ENCODE measurements at places on chromosomes 4 and X.

DNA sequence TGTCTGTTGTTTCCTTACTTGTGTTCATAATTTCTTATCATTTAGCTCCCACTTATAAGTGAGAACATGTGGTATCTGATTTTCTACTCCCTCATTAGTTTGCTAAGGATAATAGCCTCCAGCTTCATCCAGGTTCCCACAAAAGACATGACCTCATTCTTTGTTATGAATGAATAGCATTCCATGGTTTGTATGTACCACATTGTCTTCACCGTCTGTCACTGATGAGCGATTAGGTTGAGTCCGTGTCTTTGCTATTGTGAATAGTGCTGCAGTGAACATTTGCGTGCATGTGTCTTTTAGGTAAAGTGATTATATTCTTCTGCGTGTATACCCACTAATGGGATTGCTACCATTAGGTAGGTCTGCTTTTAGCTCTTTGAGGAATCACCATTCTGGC, 624.3 kb upstream of the EPHA5 start:
- no peak for DNase-seq

DNA sequence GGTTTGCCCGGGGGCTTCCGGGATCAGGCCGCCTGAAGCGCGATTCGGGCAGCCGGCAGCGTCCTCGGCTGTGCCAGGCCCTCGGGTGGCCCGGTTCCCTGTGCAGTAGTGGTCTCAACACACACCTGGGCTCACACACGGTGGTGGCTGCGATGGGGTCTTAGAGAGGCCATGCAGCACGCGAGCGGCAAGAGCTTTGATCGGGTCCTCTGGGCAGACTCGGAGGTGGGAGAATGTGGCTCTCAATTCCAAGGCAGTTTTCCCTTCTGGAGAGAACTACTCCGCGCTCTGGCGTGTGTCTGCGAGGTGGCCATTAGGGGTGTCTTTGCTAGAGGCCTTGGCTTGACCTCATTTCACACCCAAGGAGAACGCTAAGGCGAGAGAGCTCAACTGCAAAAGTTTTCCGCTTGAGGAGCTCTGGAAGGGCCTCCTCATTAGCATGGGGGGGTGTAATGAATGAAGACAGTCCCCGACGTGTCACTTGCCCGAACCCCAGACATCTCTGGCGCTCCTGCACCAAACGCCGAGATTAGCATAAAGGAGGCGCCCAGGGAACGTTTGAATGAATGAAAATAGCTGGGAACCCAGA, 771 bp upstream of the RBPJ start:
- no peak for DNase-seq

GRCh38 chrX:3655181-3655580, 58.3 kb downstream of the PRKX start:
- DNase-seq: no peak

DNA sequence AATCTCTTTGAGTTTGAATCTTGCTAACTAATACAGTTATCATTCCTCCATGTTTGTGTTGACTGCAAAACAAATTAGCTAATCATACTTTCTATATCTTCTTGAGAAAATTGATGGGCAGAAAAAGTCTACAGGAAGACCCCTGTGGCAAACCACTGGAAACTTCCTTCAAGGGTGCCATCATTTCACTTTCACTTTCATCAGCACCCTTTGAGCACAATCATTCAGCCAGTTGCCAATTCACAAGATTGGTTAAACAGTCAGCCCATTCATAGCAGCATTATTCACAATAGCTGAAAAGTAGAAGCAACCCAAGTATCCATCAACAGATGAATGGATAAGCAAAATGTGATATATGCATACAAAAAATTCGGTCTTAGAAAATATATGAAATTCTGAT, 101.5 kb downstream of the CCDC160 start:
- DNase-seq: no peak

GRCh38 chrX:1449036-1449822, 3.5 kb downstream of the ASMTL start:
- no peak for DNase-seq

- peak; percentile 1 for DNase-seq
These were observed 98.5 kb downstream of the ADGRA3 start for GRCh38 chr4:22417408-22417807.

DNA sequence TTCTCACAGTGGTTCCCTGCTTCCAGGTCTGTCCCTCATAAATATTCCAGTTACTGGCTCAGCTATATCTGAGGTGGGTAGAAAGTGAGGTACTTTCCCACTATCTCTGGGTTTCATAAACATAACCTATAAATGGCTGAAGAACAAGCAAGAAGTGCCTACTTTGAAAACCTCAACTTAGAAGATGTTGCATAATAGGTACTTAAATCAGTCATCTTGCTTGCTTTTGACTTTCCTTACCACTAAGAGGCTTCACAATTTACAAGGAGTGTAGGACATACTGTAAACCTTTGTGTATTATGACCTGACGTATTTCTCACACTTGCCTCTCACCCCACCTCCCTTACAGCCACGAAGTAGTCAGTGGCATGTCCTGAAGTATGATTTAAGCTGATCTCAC, 145.9 kb downstream of the PCDH19 start:
- DNase-seq: no peak

- no peak for DNase-seq
These were observed 920 bp downstream of the HTT-AS start for GRCh38 chr4:3073158-3074077.

- no peak for DNase-seq
These were observed 21.5 kb upstream of the ENPEP start for GRCh38 chr4:110454441-110454840.

DNA sequence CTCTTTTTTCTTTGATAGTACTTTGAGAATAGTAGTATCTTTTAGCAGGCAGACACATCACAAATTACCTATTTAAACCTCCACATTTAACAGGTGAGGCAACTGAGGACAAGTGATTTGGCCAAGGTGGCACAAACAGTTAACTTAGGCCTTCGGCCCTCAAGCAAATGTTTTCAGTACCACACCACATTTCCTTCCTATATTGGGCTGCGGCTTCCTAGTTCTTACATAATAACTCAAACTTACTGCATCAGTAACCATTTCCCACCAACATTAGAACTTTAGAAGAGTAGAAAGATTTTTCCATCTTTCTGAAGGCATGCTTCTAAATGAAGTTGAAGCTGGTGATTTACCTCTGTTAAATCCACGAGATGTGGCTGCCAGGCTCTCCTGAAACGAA, 63.2 kb upstream of the SLC4A4 start:
- DNase-seq: no peak

- DNase-seq: peak; percentile 75
These were observed 130.2 kb downstream of the GASK1B start for GRCh38 chr4:158042591-158043030.

DNA sequence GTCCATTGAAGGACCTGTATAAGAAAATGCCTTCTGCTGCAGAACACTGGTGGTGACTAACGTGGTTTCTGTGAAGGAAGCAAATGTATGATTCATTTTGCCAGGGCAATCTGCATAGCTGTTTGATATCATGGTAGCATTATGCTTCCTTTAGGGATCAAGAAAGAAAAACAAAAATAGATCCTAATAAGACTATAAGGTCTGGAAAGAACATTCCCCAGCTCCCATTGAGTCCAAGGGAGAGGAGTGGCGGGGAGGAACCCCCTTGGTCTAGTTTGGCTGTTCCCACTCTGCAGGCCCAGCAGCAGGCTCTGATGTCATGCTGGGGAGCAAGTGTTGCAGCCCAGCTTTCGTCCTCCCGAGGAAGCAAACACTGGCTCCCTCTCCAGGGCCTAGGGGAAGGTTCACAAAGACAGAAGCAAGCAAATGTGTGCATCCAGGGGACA, 154.5 kb upstream of the GALNT7 start:
- DNase-seq: peak; percentile 85

DNA sequence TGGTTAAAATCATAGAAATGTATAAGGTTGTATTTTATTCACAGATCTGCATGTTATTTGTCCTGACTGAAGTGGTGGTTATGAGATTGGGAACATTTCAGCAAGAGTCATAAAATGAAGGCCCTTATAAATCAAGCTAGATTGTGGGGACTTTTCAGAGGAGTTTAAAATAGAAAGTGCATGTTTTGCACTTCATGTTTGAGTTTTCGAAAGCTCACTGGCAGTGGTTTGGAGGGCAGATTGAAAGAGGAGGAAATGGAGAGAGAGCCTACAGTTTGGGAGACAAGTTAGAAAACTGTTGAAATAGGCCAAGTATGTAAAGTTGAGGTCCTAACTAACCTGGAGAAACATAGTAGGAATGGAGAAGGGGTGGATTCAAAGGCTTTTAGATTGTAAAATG, 124.9 kb downstream of the KDM6A start:
- DNase-seq: no peak

- DNase-seq: no peak
These were observed 220.1 kb upstream of the STK26 start for GRCh38 chrX:131802836-131803626.

- DNase-seq: peak; percentile 93
These were observed 159.3 kb downstream of the PALLD start for GRCh38 chr4:168656055-168656660.

- no peak for DNase-seq
These were observed 22.8 kb upstream of the HSPA4L start for GRCh38 chr4:127759228-127759820.

- no peak for DNase-seq
These were observed 54.4 kb upstream of the KLF3 start for GRCh38 chr4:38609614-38610013.

DNA sequence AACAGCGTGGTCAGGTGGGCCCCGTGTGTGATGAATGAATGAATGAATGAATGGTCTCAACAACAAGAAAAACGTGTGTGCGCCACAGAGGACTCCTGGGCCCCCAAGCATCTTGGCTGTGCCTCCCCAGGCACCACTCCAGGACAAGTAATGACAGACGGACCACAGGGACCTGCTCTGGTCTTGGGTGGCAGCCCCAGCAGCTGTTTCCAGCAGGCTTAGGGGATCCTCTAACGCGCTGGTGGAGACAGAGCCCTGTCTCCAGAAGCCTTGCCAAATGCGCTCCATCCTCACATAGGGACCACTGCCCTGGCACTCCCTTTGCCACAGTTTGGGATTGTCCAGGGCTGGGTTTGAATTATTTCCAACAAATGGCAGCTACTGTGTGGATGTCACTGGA, 39.1 kb downstream of the PSAPL1 start:
- DNase-seq: no peak

- DNase-seq: no peak
These were observed 134.2 kb downstream of the CAMK2D start for GRCh38 chr4:113627321-113627720.

GRCh38 chr4:94536649-94537469, 85.1 kb downstream of the PDLIM5 start:
- DNase-seq: peak; percentile 41

GRCh38 chr4:46586566-46586965, 196.6 kb upstream of the GABRA2 start:
- no peak for DNase-seq

DNA sequence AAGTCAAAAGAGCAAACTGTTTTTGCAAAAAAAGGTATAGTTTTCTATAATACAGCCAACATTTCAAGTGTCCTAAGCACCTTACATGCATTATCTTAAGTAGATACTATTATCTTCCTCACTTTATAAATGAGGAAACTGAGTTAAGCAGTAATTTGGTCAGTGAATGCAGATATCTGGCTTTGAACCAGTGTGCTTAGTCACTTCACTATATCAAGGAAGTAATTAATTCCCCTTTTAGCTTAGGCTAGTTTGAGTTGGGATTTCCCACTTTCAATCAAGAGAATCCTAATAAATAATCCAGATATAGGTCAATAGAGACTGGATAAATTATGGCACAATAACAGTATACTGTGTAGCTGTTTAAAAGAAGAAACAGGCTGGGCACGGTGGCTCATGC, 14.8 kb downstream of the SPINK2 start:
- DNase-seq: no peak

DNA sequence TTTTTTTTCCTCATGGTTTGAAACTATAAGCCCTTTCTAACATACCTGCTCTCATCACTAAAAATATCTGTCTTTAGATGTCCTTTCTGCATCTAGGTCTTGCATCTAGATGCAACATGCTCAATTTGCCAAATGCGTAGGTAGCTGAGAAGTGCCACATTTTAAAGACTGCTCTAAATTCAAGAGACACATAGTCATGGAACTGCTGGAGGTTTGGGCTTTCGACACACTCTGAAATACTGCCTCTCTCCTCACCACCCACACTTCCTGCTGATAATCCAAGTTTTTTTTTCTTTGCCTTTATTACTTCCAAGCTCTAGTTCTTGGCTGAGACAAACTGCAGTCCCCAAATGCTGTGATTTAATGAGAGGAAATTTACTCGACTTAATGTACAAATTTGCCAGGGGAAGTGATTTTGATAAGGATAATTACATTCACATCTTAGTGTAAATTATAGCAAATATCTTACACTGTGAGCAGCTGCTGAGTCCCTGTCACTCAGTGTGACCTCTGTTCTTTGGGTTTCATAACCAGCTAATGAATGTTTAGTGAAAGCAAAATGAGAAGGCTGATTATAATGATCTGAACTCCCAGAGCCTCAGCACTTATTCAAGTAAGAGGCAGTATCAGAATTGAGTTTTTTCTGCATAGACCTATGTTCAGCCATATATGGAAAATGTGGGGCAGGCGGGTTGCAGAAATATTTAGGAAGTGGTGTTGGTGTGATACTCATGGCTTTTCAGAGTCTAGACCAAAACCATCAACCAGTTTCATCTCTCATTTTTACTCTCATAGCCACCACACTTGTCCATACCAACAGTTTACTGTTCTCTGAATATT, 31.3 kb downstream of the DRD5 start:
- DNase-seq: peak; percentile 8

- DNase-seq: no peak
These were observed 3.0 kb downstream of the WWC2 start for GRCh38 chr4:183101956-183102480.

DNA sequence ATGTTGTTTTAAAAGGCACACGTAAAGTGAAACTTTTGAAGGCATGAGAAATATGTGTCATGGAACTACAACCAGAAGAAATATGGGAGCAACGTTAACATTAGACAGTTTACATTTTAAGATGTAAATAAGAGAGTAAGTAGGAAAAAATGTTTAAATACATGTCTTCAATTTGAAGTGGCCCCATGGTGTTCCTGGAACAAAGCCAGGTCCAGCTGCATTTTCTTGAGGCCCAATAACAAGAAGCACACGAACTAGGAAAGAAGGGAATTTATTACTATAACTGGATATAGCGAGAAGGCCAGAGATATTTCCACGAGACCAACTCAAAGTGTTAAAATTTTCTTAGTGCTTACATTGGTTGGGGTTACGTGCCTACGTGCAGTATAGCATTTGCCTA, 458.1 kb downstream of the KCTD8 start:
- no peak for DNase-seq

- no peak for DNase-seq
These were observed 248.6 kb downstream of the AFAP1 start for GRCh38 chr4:7691061-7691460.

- peak; percentile 3 for DNase-seq
These were observed 37.3 kb downstream of the CASP6 start for GRCh38 chr4:109665783-109666485.

DNA sequence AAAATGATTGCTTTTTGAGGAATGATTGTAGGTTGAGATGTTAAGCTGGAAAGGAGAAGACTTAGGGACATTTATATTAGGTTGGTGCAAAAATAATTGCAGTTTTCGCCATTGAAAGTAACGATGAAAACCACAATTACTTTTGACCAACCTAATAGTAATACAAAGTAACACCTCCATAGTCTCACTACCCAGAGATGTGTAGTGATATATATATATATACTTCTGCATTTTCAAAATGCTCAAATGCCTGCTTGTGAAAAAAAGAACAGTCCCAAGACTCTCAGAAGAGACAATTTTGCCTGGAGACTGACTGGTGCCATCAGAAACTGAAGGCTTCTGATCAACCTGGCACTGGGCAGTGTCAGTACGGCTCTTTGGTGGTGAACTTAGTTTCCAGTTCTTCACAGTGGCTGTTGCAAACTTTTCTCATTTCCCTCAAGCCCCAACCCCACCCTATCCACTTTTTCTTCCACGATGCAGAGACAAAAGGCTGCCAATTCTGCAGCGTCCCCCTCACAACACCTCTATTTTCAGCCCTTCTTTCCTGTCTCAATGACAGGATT, 35.1 kb upstream of the TAPT1 start:
- DNase-seq: no peak

Measured in cardiac fibroblast (primary cell).